Ovary (tissue), 10 donors: ENCODE measurements at places on chromosomes 2 and 18. TPM values are rescaled to one million over a fixed set of nuclear protein-coding genes. Genes with fewer than 3 reads are reported as not detected.

The STARD6 gene
- not detected for total RNA-seq

The L3MBTL4 gene
- total RNA-seq = 23.7 TPM

The C2orf68 gene
- total RNA-seq = 42.6 TPM

The CRIM1 gene
- 69.6 TPM for total RNA-seq

GRCh38 chr2:65025453-65026123 is 30.6 kb upstream of the CEP68 start:
- DNase-seq = no peak

GRCh38 chr18:37574113-37574512 is 8.5 kb upstream of the CELF4 start:
- no peak for DNase-seq

DNA sequence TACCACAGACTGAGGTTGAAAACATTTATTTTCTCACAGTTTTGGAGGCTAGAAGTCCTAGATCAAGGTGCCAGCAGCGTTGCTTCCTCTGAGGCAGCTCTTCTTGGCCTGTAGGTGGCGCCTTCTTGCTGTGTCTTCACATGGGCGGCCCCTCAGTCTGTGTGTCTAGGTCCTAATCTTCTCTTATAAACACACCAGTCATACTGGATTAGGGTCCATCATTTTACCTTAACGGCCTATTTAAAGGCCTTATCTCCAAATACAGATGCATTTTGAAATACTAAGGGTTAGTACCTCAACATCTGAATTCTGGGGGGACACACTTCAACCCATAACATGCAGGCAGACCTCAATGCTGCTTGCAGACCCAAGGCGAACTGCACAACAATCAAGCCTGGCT is 4.4 kb upstream of the RMC1 start:
- peak; percentile 73 for DNase-seq

DNA sequence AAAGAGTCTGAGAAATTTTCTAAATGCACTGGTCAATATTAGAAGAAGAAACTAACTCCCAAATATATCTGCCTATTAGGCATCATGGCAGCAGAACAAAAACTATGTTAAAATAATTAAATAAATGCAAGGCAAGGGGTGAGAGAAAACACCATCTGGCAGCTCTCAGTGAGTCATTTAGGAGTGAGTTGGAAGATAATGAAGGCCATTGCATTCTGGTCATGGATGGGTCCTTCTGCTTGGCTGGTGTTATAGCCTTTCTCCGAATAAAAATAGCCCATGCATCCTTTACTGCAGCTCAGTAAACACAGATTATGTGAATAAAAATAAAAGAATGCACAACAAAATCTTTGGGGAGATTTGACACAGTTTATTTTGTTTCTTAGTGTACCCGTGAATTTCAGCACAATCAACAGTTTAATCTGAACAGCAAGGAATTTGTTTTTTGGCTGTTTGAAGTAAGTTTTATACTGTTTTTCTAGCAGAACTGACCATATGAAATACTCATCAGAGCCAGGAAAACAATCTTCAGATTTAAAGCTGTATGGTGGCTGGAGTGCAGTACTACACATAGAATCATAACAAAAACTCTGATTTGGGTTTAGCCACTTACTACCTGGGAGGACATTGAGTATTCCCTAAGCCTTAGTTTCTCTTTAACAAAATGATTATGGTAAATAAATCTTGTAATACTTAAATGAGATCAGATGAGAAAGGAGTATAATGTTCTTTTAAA is 225.1 kb upstream of the ITGA4 start:
- DNase-seq = no peak

- DNase-seq = no peak
Observed at GRCh38 chr18:3218819-3219218, 949 bp downstream of the MYOM1 start.

GRCh38 chr2:167258712-167259111 is 370.4 kb downstream of the XIRP2 start:
- no peak for DNase-seq

DNA sequence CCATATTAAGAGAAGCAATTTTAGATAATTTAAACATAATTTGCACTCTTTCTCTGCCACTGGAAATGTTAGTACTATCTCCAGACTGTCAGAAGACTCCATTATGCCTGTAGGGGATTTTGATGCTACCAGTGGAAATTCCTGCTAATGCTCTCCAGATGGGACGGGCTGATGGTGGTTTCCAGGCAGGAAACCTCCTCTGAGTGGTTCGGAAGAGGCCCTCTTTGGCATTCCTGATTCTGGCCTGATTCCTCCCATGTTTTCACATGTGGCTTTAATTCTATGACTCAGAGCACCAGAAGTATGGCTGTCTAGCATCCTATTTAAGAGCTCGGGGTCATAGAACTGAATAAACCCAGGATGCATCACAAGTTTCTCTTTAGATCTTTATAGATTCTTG is 70.9 kb upstream of the ST6GAL2 start:
- DNase-seq = no peak

GRCh38 chr2:134582547-134582899 is 136.3 kb downstream of the TMEM163 start:
- DNase-seq = no peak

DNA sequence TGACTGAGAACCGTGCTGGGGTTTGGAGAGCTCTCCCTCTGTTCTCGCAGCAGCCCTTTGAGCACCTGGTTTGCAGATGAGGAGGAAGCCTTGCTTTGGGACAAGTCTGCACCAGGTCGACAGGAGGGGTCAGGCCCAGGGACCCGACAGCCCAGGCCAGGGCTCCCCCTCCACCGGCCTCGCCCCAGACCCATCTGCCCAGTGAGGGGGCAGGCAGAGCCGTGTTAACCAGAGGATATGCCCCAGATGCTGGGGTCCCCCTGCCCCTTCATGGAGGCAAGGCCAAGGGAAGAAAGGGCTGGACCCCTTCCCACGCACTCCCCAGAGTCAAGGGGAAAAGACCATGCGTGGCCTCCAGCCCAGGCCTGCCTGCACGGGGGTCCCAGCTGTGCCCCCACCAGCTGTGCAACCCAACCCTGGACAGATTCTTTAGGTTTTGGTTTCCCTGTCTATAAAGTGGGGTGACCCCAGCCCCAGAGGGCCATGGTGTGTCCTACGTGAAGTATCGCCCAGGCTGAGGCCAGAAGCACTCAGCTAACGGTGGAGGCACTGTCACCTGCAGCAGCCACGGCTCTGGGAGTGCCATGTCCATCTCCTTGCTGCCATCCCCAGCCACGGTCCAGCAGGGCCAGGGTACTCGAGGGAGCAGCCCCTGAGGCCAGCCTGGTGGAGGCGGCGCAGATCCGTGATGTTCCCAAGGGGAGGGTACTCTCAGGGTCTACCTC is 4.8 kb upstream of the SNED1 start:
- peak; percentile 19 for DNase-seq

DNA sequence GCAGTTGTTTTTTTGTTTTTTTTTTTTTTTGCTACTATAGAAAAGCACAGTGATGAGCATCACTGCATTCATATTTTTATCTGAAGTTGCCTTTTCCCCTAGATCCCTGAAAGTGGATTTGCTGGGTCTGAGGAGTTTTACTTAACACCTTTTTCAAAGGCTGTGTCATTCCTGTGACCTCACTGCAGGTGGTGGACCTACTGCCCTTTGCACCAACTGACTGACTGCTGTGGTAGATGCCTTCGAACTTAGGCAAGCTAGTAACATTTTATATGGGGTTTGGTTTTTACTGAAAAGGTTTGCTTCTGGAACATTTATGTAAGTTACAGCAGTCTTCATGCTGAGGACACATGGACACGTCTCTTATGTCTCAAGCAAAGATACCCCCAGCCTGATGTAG is 36.2 kb downstream of the SPTBN1 start:
- no peak for DNase-seq

GRCh38 chr2:134231965-134232340 is 21.9 kb upstream of the MGAT5 start:
- DNase-seq = no peak
